ENCODE measurements at places on chromosomes 4 and X.

DNA sequence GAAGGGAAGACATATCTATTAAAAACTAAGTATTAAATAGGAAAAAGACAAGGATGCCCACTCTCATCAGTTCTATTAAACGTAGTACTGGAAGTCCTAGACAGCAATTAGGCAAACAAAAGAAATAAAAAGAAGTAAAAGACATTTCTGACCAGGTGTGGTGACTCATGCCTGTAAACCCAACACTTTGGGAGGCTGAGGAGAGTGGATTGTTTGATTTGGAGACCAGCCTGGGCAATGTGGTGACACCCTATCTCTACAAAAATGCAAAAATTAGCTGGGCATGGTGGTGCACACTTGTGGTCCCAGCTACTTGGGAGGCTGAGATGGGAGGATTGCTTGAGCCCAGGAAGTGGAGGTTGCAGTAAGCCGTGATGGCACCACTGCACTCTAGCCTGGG, 1071.8 kb downstream of the FAT4 start:
- DNase-seq: no peak
- no peaks in the 10 kb centered on the region for H3K4me1 ChIP-seq
- no peaks in the 10 kb centered on the region for H3K36me3 ChIP-seq

GRCh38 chr4:151629097-151629783, 131.6 kb downstream of the GATB start:
- DNase-seq: no peak
- no peak overlapping the region for H3K4me3 ChIP-seq

- H3K4me3 ChIP-seq: no peak overlapping the region
- no peaks in the 10 kb centered on the region for H3K36me3 ChIP-seq
- no peak overlapping the region for H3K27ac ChIP-seq
- no peaks in the 10 kb centered on the region for H3K27me3 ChIP-seq
- DNase-seq: no peak
Measured at GRCh38 chr4:127149086-127149485, 483.7 kb upstream of the INTU start.

- no peaks in the 10 kb centered on the region for H3K27me3 ChIP-seq
- H3K4me1 ChIP-seq: no peaks in the 10 kb centered on the region
- no peaks in the 10 kb centered on the region for H3K36me3 ChIP-seq
- H3K4me3 ChIP-seq: no peak overlapping the region
Measured at GRCh38 chr4:136306361-136306760, 1225.9 kb downstream of the PCDH18 start.

DNA sequence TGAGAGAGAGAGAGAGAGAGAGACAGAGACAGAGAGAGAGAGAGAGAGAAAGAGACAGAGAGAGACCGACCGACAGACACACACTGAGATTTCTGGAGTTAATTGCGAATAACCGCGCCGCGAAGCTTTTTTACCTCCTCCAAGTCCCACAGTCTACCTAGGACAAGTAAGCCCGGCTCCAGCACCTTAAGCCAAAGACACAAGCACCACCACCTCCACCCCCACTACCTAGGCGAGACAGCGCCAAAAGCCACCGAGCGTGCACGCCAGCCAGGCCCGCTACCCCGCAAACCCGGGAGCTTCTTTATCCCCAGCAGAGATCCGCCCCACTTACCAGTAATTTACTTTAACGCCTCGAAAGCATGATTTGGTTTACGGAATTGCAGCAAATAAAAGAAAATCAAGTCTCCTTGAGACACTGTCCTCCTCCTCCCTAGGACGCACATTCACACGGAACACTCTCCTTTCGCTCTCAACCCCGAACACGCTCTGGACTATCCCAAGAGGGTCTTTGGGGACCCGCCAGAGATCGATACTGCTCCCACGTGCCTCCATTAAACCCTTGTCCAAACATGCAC, 649.6 kb upstream of the DIPK2B start:
- H3K36me3 ChIP-seq: no peaks in the 10 kb centered on the region
- H3K27ac ChIP-seq: peak overlapping the region; percentile 92
- no peaks in the 10 kb centered on the region for H3K27me3 ChIP-seq
- DNase-seq: no peak
- peaks cover 8% of the 10 kb centered on the region for H3K4me1 ChIP-seq

Data from T-helper 17 cell (primary cell).